Dermis microvascular lymphatic vessel endothelial cell (primary cell): ENCODE measurements at places on chromosomes 2 and 18. TPM values are rescaled to one million over a fixed set of nuclear protein-coding genes. Genes with fewer than 3 reads are reported as not detected.
A peak's percentile ranks its signal among the peaks of the same experiment; 100 is the strongest.

Gene TGFA
- 8.0 and 14.5 TPM in 2 replicates for total RNA-seq

Gene DAW1
- total RNA-seq = not detected in 2 replicates

Gene AOX1
- total RNA-seq = 0.76 and 5.4 TPM in 2 replicates

Gene KCNJ13
- not detected in 2 replicates for total RNA-seq

Gene LYG2
- not detected in 2 replicates for total RNA-seq

Gene UGT1A10
- not detected in 2 replicates for total RNA-seq

Gene DNAH6
- under 0.01 TPM in 2 replicates for total RNA-seq

Gene CGREF1
- total RNA-seq = 2.8 and 5.1 TPM in 2 replicates

DNA sequence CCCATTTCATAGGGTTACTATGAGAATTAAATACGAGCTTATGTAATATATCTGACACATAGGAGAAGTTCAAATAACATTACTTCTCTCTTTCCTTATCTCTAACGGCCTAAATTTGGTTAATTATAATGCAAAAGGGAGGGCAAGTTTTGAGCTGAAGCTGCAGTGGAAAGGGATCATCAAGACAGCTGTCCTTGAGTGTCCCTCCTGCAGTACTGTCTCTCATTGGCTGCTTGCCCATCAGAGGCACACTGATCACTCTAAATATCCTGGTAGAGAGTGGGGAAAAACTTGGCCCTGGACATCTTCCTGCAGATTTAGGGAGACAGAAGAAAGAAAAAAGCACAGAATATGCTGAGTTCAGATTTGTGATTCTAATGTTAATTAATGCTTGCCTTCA lies 186.0 kb downstream of the CAMKMT start:
- no peak for DNase-seq

DNA sequence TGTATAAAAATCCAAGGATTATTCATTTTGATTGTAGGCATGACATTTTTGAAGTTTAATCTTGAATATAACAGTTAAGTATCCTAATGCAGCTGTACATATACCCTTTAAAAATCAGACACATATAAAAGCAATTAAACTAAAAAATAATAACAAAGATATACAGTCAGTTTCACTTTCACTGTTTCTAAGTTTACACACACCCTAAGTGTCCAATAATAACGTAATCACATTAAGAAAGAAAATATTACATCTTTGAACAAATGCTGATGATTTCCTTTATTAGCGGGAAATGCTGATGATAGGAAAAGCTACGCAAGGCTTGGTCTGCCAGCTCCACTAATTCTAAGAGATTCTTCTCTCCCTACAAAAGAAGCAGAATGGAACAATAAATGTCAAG lies 38.8 kb downstream of the RTTN start:
- no peak for DNase-seq

DNA sequence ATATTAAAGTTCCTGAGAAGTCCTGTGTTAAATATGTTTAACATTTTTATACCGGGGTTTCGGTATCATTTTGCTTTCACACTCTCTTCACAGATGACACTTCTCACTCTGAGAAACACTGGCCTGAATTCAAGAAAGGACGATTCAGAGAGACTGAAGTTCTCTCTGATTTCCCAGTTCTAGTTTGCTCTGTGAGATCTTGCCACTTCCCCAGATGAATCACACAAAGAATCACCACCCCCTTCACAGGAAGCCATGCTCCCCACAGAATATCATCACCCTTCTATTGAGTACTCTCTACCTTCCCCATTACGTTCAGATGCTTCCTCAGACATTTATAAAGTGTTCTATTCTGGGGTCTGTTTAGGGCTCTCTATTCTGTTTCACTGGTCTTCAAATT lies 16.1 kb upstream of the CD207 start:
- no peak for DNase-seq

- peak; percentile 91 for DNase-seq
Measured at GRCh38 chr2:71068218-71069035, at the start of gene NAGK. NAGK (plus strand) TSS chr2:71068648; CDS start chr2:71068684, 36 bp downstream.

- no peak for DNase-seq
Measured at GRCh38 chr18:8424481-8424880, 184.8 kb upstream of the RAB12 start.

GRCh38 chr2:216880509-216881184 lies 20.8 kb upstream of the TNP1 start:
- DNase-seq = no peak

DNA sequence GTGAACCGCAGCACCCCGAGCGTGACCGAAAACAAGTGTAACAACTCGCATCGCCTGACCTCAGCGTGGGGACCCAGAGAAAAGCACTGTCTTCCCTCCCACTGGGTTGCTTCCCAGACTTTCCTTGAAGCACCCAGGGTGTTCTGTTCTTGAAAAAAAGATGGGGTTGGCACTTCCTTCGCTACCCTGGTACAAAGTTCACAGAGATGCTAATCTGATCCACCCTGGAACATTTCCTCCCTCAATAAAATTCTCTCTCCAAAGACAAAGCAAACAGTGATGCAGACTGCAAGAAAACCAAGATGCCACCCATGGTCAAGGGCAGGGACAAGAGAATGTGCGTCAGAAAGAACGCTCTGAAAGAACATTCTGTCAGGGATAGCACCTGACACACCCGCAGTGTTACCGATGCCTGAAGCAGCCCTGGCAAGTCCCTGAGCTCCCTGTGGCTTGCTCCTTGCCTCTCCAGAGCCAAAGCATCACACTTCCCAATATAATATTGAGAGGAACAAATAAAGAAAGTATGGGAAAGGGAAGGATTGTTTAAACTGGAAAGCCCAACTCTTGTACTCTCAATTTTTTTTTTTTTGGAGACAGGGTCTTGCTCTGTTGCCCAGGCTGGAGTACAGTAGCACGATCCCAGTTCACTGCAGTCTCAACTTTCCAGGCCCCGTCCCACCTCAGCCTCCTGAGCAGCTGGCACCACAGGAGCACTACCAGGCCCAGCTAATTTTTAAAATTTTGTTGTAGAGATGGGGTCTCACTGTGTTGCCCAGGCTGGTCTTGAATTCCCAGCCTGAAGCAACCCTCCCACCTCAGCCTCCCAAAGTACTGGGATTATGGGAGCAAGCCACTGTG lies 70.7 kb downstream of the TBC1D8 start:
- no peak for DNase-seq

DNA sequence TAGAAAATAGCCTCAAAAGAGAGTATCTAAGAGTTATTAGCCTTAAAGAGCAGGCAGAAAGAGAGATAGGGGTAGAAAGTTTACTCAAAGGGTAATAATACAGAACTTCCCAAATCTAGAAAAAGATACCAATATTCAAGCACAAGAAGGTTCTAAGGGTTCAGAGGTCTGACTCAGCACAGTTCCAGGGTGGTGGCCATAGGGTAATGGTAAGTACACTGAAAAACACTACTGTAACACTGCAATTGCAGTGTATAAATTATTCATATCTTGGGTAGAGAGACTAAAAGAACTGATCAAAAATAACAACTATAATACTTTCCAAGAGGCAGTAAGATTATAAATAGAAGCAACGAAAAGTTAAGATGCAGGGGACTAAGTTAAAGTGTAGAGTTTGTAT lies 115.2 kb downstream of the ROCK1 start:
- DNase-seq = no peak

DNA sequence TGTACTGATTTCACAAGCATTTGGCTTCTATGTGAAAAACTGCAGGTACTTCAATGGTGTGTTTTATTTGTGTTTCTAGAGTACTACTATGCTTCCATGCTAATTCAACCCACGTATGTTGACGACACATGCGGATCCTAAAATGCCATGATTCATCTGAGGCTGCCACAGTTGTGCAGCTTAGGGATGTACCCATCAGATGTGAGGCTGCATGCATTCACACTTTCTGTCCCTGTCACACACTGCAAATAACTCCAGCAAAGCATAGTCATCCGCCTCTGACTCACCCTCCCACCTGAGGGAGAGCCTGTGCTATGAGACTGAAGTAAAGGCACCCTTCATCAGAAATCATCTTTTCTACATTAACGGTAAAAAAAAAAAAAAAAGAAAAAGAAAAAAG lies 22.1 kb upstream of the SERTAD2 start:
- DNase-seq = no peak

DNA sequence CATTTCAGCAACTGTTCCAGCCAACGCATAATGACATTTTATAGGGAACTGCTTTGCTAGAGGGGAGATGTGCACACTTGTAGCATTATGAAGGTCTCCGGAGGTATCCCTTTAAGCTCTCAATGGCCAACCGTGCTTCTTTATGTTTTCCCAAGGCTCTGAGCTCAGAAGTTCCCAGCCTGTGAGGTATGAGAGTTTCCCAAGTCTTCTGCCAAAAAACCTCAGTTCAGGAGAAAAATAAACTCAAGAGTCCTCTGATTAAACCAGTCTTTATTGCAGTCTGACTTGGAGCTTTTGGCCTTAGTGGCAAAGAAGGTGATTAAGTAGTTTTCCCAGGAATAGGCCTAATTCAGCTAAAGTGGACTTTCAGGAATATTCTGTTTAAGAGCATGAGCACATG lies 35.4 kb upstream of the ZNF532 start:
- no peak for DNase-seq

DNA sequence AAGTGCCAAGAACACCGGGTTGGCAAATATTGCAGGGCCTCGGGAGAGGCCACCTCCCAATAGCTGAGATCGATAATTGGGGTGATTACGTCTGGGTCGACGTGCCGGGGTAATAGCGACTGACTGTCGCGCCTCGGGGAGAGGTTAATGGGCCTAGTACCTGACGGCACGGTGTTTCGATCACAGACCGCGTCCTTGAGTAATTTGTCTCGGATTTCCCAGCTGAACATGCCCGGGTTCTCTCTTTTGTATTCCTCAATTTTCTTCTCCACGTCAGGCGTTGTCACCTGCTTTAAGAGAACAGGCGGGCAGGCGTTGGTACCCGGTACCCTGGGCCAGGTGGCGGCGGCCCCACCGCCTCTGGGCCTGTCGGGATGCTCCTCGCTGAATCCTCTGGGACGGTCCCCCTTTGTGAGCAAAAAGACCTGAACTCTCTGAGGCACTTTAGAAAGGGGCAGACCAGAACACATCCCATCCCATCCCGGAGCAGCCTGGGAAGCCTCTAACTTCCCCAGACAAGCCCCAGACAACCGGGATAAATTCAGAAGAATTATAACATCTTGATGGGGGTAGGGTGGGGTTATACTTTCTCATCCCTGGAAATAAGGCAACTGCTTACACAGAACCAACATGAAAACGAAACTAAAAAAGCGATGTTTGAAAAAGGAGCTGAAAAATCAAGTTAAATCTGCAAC lies 3.3 kb downstream of the PAX3 start:
- no peak for DNase-seq

- DNase-seq = no peak
Measured at GRCh38 chr18:42801706-42802105, 313.8 kb downstream of the RIT2 start.

DNA sequence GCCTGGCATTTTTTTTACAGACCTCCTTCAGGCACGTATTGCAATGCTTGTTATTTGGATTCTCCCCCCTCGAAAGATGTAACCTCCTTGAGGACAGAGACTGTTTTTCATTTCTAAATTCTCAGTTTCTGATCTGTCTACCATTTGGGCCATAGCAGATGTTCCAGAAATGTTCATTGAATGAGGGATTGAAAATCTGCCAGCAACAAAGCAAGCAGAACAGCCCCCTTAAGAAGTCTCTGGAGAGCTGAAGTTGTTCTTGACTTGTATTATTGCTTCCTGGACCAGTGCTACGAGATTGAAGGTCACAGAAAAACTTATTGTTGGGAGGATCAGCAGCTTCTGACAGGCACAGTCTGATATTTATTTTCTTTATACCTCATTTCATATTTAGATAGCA lies 355.5 kb downstream of the EPHA4 start:
- DNase-seq = no peak

- DNase-seq = peak; percentile 98
Measured at GRCh38 chr2:119820275-119820674, 60.6 kb downstream of the PTPN4 start.
